ENCODE measurements at places on chromosomes 13 and 19.

GRCh38 chr13:35695448-35695770 is 218.9 kb upstream of the MAB21L1 start:
- no peak for DNase-seq

DNA sequence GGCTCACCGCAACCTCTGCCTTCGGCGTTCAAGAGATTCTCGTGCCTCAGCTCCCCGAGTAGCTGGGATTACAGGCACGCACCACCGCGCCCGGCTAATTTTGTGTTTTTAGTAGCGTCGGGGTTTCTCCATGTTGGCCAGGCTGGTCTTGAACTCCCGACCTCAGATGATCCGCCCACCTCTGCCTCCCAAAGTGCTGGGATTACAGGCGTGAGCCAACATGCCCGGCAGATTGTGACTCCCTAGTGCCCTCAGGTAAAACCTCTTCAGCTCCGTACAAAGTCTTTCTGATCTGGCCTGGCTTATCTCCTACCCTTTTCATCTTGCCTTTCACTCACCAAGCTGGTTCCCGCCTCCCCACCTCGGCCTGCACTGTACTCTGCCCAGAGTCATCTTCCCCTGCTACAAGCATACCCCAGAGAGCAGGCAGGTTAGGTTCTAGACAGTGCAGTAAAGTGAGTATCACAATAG is 15.0 kb downstream of the BICRA start:
- DNase-seq: no peak

- no peak for DNase-seq
Observed at GRCh38 chr19:33661336-33661735, 39.6 kb downstream of the CHST8 start.

DNA sequence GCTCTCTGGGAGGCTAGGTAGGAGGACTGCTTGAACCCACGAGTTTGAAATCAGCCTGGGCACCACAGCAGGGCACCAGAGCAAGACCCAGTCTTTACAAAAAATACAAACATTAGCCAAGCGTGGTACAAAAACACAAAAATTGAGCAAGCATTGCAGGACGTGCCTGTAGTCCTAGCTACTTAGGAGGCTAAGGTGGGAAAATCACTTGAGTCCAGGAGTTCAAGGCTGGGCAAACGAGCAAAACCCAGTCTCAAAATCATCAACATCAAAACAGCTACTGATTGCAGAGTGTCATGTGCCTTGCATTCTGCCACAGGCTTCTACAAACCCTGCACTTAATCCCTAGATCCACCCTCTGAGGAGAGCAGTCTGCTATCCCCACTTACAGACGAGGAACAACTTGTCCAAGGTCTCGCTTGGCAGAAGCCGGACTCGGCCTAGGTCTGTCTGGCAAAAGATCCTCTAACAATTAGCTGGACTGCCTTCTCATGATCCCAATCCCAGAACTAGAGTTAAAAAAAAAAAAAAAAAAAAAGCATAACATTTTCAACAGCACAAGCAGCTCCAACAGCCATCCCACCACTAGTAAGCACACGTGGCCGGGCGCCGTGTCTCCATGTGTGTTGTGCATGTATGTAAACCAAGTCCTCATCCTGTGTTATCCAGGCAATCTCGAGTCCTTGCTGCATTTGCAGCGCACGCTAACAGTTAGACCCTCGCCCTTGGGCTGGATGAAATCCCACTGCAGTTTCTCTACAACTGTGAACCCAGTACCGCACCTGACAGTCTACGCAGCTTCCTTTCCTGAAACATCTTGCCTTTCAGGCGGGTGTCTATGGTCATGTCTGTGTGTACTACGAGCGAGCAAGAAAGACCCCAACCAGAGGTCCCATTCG is 2.0 kb downstream of the PPP6R1 start:
- DNase-seq: no peak

GRCh38 chr13:106186366-106187030 is 349.0 kb downstream of the EFNB2 start:
- no peak for DNase-seq

DNA sequence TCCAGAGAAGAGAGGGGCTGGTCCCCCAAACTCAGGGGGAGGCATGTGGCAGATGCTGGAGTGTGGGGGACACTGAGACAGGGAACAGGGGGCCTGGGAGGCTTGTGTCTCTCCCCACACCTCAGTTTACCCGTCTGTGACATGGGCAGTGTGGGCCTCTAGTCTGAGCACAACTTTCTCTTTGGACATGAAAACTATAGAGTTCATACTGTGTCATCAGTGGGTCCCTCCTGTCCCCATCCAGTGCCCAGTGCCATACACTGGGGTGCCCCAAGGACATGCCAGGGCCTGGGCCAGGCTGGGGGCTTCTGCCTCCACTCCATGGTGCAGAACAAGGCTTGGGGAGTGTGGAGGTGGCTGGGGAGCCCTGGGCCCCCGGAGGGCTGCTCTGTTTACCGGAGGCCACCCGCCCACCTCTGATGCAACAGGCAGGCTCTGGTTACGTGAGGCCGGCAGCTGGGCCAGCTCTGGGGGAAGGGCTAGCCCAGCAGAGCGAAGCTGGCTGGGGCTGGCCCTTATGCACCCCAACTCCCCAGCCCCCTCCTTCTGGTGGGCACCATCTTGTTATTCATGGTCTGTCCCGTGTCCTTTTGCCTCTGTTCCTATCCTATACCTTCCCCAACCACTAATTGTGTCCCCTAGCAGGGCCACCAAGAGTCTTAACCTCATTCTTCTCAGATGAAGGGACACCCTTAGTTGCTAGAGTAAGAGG is 1.9 kb upstream of the MEF2B start:
- no peak for DNase-seq

DNA sequence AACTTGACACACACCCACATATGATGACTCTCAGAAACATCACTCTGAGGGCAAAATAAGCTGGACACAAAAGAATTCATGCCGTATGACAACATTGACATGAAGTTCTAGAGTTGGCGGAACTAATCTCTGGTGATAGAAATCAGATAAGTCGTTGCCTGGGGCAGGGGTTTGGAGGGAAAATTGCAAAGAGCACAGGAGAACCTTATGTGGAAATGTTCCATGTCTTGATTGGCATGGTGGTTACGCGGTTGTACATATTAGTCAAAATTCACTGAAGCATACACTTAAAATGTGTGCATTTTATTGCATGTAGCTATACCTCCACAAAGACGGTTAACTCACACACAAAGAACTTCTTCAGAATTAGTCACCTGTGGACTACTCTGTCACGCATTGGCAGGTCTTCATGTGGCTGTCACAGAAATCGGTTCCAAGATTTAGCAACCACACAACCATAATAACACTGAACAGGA is 137.8 kb upstream of the GJB6 start:
- DNase-seq: no peak

DNA sequence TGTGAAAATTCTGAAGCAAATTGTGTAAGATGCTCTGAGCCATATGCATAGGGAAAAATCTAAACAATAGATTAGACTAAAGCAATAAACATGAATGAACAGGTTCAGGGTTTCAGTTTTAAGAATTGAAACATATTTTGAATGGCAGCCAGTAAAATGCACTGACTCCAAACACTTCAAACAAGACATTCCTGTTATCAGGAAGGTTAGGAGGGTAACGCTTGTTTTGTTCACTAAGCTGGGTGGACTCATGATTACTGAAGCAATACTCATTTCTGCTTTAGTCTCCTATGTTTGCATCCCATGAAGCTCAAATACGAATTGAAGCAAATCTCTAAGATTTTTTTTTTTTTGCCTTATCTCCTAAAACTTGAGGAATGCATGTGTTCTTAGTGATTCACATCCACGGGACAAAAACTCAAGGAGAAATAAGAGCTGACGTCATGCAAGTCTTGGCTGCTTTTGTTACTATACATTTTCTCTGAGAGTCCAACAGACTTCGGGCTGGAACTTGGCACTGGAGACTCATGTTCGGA is 29.1 kb upstream of the IGFL4 start:
- peak; percentile 65 for DNase-seq

GRCh38 chr13:45481688-45482087 is 16.9 kb downstream of the COG3 start:
- no peak for DNase-seq

GRCh38 chr19:10756371-10756770 is 38.5 kb downstream of the DNM2 start:
- no peak for DNase-seq

DNA sequence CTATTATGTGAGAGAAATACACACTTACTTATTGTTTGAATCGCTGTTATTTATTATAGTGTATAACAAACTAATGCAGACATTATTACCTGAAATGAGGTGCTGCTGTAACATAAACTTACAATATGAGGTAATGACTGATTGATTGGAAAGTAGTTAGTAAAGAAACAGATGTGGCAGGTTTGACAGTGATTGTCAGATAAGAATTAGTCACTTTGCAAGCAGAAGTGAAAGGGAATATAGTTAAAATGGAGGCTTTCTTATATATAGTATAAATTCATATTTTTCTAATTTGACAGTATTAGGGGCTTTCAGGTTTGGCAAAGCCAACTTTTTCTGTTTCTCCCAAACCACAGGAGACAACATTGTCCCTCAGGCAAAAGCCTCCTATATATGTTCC is 20.6 kb downstream of the MIR17HG start:
- no peak for DNase-seq

- DNase-seq: no peak
Observed at GRCh38 chr13:73913079-73913740, 221.0 kb downstream of the KLF12 start.

- no peak for DNase-seq
Observed at GRCh38 chr19:40752257-40752781, 1.3 kb downstream of the SNRPA start.

DNA sequence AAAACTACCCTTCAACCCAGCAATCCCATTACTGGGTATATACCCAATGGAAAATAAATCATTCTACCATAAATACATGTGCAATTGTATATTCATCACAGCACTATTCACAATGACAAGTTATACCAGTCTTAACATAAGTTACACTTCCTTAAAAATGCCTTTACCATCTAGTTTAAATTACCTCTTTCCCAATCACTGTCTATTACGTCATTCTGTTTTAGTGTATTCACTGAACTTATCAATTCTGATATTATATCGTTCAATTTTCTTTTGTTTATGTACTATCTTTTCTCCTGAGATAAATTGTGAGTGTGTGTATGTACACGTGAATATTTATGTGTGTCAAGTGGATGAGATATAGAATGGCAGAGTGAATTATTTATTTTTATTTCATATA is 1416.8 kb downstream of the OLFM4 start:
- no peak for DNase-seq
